SJSA1 (cell line): ENCODE measurements at places on chromosomes 2 and 18. TPM values are rescaled to one million over a fixed set of nuclear protein-coding genes. Genes with fewer than 3 reads are reported as not detected.

The EML6 gene
- total RNA-seq = 1.3 TPM in 1 of 2 replicates, not detected in the other

DNA sequence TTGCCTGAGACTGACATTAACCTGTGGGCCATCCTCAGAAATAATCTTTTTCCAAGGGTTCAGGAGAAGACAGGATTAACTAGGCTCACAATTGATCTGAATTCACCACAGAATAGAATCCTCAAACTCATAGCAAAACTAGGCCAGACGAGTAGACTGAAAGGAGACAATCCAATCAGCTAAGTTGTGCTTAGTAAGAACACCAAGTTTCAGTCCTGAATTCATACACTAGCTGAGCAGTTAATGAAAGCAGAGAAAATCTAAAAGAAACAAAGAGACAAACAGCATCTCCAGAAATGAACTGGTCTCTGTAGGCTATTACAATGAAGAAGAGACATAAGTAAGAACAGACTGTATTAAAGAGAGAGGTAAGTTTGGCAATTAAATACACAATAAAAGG, 89.5 kb downstream of the GORASP2 start:
- H3K27ac ChIP-seq = no peak overlapping the region
- peaks cover 18% of the 10 kb centered on the region for H3K4me1 ChIP-seq
- no peak overlapping the region for H3K4me3 ChIP-seq
- H3K36me3 ChIP-seq = peaks cover 33% of the 10 kb centered on the region
- no peaks in the 10 kb centered on the region for H3K27me3 ChIP-seq

DNA sequence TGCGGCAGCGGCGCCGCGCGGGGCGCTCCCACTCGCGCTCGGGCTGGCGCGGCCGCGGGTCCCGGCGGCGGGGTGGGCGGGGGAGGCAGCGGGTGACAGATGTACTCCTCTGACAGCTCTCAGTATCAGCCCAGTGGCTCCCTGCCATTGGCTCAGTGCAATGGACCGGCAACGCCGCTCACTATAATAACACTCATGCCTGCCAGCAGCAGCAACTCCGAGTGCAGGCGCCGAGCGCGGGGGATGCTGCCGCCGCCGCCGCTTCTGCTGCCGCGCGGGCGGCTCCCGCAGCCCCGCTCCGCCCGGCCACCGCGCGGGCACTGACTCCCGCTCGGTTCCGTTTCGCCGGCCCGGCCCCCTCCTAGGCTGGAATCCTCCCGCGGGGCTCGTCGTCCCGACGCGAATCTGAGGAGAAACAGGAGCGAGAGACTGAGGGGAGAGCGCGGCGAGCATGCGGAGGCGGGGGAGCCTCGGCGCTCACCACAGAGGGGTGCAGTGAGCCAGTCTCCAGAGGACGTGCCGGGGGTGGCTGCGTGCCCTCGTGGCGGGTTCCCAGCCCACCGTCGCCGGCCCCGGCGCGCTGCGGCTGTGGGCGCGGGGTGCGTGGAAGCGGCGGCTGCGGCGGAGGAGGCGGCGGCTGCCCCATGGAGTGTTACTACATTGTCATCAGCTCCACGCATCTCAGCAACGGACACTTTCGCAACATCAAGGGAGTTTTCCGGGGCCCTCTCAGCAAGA, at the start of gene ZNF804A:
ZNF804A (plus strand) TSS at position 214 of the 738 bp plus-strand sequence; CDS start at position 645, 431 bp downstream.
- DNase-seq = peak; percentile 63
- no peaks in the 10 kb centered on the region for H3K27me3 ChIP-seq
- peak within 1 kb of the TSS; percentile 98 for H3K27ac ChIP-seq
- 0 out of 2 replicates have a peak, but pooled peaks cover 8% of the 10 kb centered on the region for H3K4me1 ChIP-seq
- H3K4me3 ChIP-seq = peak within 1 kb of the TSS; percentile 85
- H3K36me3 ChIP-seq = peaks cover 5% of the 10 kb centered on the region

The FNDC4 gene
- 2.2 and 3.9 TPM in 2 replicates for total RNA-seq

The VWC2L gene
- not detected in 2 replicates for total RNA-seq

DNA sequence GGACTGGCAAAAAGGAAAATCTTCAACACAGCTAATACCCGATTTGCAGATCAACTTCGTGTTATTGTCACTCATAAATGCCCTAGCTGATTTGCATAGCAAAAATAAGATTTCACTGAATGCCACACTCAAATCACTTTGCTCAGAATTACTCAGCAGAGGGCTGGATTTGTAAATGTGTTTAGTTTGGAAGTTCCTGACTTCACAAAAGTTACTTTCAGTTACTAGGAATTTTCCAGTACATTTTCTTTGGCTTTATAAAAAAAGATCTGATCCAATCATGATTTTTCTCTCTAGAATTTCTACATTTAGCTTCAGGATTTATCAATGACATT, 433.3 kb upstream of the ID2 start:
- DNase-seq = no peak
- no peak overlapping the region for H3K4me3 ChIP-seq
- H3K4me1 ChIP-seq = no peaks in the 10 kb centered on the region
- H3K36me3 ChIP-seq = no peaks in the 10 kb centered on the region

DNA sequence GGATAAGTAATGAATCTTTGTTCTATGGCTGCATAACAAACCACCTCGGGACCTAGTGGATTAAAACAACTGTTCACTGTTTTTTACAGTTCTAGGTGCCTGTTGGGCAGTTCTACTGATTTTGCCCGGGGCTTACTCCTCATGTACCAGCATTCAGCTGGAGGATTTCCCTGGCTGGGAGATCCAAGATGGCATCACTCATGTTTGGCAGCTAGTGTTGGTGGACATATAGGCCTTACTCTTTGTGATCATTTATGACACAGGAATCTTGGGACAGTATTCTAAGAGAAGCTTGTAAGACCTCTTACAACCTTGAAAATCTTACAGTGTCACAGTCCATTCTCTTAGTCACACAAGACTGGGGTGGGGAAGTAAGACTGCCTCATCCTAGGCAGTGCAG, 4.6 kb downstream of the MARCHF7 start:
- H3K27me3 ChIP-seq = no peaks in the 10 kb centered on the region
- H3K27ac ChIP-seq = no peak overlapping the region
- H3K4me3 ChIP-seq = no peak overlapping the region
- DNase-seq = no peak
- H3K4me1 ChIP-seq = peaks cover 13% of the 10 kb centered on the region
- peaks cover 86% of the 10 kb centered on the region for H3K36me3 ChIP-seq

The LRATD1 gene
- not detected in 2 replicates for total RNA-seq

The SEPTIN10 gene
- 99.8 and 103 TPM in 2 replicates for total RNA-seq

GRCh38 chr2:42167458-42167857, 1.7 kb upstream of the EML4 start:
- H3K27ac ChIP-seq = no peak overlapping the region
- no peak for DNase-seq
- H3K4me1 ChIP-seq = peaks cover 28% of the 10 kb centered on the region
- no peak overlapping the region for H3K4me3 ChIP-seq
- H3K27me3 ChIP-seq = no peaks in the 10 kb centered on the region

The FHOD3 gene
- total RNA-seq = 0.53 TPM in 1 of 2 replicates, not detected in the other

DNA sequence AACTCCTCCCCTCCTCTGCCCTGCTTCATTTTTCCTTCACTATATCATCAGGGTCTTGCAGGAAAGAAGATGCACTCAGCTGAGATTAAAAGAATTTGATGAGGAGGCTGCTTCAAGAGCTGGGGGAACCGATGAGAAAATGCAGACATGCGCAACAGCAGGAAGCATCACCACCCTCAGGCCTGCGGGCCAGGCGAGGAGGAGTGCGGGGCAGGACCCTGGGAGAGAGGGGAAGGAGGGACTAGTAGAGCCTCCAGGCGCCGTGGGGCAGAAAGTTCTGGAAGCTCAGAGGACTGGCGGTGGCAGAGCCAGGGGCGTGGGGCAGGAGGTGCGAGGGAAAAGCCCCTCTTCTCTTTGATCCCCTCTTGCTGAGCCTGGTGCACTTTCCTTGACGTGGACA, 108.2 kb downstream of the CD226 start:
- H3K27ac ChIP-seq = no peak overlapping the region
- DNase-seq = no peak
- no peaks in the 10 kb centered on the region for H3K36me3 ChIP-seq
- H3K4me3 ChIP-seq = no peak overlapping the region

DNA sequence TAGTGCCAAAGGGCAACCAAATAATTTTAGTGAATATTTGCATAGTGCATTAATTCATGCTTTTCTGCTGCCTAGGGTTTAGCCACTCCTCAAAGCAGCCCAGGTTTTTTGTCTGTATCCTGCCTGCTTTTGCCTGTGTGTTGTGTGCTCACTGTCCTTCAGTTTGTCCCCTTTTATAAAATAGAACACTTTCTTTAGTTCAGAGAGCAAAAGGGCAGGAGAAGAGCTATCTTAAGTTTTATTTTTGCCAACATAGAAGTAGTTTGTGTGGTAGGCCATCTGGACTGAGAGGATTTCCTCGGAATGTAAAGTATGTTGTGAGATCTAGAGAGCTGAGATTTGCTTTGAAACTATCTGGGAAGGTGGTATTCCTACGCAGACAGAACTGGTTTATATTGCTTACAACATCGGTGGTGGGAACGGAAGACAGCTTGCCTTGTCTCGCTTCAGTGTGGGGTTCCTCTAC, 64.9 kb downstream of the EML4 start:
- no peak overlapping the region for H3K4me3 ChIP-seq
- peak overlapping the region; percentile 59 for H3K27ac ChIP-seq
- no peaks in the 10 kb centered on the region; the same call in 1 of the 2 replicates for H3K36me3 ChIP-seq
- no peaks in the 10 kb centered on the region; the same call in 1 of the 2 replicates for H3K27me3 ChIP-seq

The MRO gene
- total RNA-seq = 0.03 TPM in 1 of 2 replicates, not detected in the other

DNA sequence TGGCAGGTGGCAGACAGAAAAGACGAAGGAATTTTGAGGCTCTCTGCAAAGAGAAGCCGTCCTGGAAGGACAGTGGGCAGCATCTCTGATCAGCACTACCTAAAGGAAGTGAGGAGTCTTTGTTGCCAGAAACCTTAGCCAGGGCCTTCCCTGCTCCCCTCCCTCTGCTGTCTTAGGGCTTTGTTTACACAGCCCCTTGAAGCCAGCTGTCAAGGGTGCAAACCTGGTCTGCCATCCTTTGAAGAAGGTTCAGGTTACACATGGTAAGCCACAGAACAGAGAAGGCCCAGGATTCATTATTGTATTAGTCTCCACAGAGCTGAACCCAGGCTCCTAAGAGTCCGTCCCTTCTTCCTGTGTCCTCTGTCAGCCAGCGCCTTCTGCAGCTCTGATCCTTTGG, 356.7 kb downstream of the TGIF1 start:
- H3K36me3 ChIP-seq = no peaks in the 10 kb centered on the region
- no peak overlapping the region for H3K27ac ChIP-seq
- no peaks in the 10 kb centered on the region for H3K4me1 ChIP-seq
- no peak for DNase-seq

DNA sequence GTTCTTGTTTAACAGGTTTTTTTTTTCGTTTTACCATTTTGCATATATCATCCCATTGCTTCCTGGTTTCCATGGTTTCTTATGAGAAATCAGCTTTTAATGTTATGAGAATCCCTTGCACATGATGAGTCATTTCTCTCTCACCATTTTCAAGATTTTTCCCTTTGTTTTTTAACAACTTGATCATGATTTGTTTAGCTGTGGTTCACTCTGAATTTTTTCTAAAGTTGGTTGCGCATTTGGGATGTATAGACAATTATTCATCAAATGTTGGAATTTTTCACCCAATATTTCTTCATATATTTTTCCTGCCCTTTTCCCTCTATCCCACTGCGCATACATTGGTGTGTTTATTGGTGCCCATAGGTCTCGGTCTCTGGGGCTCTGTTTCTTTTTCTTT, 42.4 kb upstream of the BIN1 start:
- H3K4me3 ChIP-seq = no peak overlapping the region
- no peaks in the 10 kb centered on the region for H3K36me3 ChIP-seq
- H3K27me3 ChIP-seq = no peaks in the 10 kb centered on the region
- H3K27ac ChIP-seq = peak overlapping the region; percentile 80
- peaks cover 51% of the 10 kb centered on the region for H3K4me1 ChIP-seq
- no peak for DNase-seq

DNA sequence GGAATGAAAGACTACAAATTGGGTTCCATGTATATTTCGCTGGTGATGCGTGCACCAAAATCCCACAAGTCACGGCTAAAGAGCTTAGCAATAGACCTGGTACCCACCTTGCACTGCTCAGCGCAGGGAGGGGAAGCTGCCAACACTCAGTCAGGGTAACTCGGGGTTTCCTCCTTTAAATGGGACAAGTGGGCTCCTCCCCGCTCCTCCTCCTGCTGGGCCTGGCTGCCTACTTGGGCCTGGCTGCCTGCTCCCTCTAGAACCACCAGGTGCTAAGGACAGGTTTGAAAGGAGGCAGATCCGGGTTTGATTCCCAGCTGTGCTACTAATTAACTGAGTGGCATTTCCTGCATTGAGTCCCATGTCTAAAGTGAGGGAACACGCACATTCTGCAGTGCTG, 23.4 kb downstream of the MYO7B start:
- no peaks in the 10 kb centered on the region for H3K36me3 ChIP-seq
- DNase-seq = no peak
- peaks cover 16% of the 10 kb centered on the region for H3K27me3 ChIP-seq
- H3K4me1 ChIP-seq = no peaks in the 10 kb centered on the region
- H3K27ac ChIP-seq = no peak overlapping the region

GRCh38 chr18:79687806-79688205, 8.2 kb downstream of the CTDP1 start:
- no peak overlapping the region for H3K27ac ChIP-seq
- no peak overlapping the region for H3K4me3 ChIP-seq

DNA sequence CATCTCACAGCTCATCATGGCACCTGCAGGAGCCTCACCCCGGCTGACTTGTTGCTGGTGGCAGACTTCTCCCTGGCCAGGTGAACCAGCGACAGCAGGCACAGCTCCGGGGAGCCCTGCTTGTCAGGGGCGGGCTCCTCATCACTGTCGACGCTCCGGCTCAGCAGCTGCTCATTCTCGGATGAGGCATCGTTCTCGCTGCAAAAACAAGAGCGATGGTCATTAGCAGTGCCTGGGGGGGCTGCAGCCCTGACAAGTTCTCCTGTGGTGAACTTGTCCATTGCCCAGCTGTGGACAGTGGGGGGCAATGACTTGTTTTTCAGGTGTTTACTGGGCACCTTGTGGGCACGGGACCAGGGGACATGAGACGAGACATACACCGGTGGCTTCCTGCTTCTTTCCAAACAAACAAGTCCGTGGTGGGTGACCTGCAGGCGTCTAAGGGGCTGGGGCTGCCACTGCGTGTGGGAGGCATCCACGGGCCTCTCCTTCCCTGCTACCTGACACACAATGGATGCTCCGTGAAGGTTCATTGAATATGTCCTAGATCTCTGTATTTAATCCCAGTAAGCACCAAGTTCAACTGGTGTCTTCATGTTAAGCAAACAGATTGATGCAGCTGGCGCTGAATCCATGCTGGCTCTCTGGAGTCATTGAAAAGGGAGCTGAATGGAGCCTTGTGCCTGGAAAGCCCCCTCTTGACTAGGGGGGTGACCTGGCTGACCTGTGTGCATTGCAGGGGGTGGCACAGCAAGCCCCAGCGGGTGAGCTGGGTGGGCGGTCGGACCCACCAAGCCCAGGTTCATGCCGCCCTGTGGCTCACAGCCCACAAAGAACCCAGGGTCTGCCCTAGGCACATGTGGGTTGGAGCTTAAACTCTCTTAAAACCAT, 81.0 kb downstream of the EDAR start:
- no peaks in the 10 kb centered on the region for H3K36me3 ChIP-seq
- no peaks in the 10 kb centered on the region for H3K4me1 ChIP-seq

The CCBE1 gene
- 5.1 and 6.6 TPM in 2 replicates for total RNA-seq
